Spinal cord (tissue), 10 donors: ENCODE measurements at places on chromosomes 4 and X.

GRCh38 chrX:4936315-4936714 lies 1222.9 kb upstream of the PRKX start:
- no peak for DNase-seq

DNA sequence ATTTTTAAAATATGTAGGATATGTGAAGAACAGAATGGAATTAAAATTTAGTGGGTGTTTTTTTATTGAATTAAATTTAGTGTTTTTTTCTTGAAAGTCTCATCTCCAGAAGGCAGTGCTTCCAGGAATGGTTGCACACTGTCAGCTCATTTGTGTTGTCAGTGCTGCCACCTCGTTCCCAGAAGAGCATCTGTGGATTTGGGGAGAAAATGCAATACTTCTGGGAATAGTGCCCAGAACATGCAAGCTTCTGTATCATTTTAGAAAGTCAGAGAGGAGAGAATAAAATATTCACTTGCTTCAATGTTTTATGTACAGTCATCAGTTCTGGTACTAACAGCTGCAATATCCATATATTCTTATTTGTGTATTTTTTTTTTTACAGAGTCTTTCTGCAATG lies 608.8 kb downstream of the PCDH7 start:
- DNase-seq, result peak; percentile 93

DNA sequence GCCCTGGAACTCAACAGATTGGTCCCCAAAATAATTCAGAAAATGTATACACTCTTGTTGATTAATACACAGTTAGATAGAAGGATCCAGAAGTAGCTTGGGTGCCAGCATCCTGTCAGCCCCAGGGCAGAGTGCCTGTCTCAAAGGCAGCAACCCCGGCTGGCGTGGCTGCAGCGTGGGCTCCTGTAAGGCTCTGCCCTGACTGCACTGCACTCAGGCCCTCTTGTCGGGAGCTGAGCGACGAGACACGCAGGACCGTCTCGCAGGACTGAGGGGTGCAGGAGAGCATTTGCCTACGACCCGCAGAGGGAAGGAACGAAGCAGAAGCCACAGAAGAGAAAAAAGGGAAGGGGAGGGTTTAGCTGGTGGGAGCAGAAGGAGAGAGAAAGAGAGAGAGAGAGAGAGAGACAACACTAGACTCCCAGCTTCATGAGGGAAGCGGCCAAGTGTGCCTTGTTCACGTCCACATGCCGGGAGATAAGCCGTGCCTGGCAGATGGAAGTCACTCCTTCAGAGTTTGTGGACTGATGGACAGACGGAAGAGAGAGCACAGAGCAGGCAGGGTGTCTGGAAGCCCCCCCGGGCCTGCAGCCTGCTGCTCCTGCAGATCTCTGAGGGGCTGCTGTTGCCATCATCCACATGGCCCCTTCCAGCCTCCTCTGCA lies 38.7 kb upstream of the HELT start:
- DNase-seq, result no peak

DNA sequence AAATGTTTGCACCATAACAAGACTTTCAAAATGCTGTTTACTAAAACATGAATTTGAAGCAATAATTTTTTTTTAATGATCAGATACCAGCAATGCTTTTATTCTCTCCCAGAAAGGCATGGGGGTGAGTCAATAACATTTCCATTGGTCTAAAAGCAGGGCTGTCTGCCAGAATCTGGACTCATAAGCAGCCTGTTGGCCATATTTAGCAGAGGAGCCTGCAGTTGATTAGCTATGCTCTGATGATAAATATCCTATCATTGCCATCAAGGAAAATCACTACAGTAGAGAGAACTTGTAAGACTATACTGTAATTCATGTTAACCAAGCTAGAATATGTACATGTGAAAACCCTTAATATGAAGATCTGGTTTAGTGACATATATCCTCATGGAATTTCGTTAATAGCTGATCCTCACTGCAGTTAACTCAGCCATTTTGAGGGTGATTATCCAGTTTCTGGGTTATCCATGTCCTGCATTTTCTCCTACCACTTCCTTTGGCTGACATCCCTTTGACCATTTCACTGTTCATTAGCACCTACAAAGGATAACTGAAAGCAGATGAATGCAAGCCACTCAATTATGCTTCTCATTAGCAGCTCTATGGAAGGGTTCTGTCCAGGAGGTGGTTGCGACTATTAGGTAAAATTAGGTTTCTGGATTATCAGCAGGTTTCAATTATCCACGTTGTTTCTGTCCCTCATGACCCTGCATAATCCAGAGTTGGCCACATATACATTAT lies 72.9 kb upstream of the DIAPH2 start:
- no peak for DNase-seq

DNA sequence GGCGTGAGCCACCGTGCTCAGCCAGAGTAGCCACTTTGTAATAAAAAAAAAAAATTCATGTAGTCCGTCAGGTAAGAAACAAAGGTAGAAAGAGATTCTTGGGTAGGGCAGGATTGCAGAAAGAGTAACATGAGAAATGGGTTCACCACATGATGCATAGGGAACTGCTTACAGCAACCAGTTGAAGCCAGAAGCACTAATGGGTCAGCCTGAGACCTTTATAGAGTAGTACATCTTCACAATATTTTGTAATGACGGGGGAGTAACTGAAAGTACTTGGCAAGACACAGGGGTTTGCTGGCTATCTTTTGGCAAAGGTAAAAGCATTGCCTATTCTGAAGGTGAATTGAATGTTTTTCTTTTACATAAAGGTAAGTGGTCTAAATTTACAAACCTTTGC lies 29.1 kb downstream of the FAM193A start:
- DNase-seq, result no peak

DNA sequence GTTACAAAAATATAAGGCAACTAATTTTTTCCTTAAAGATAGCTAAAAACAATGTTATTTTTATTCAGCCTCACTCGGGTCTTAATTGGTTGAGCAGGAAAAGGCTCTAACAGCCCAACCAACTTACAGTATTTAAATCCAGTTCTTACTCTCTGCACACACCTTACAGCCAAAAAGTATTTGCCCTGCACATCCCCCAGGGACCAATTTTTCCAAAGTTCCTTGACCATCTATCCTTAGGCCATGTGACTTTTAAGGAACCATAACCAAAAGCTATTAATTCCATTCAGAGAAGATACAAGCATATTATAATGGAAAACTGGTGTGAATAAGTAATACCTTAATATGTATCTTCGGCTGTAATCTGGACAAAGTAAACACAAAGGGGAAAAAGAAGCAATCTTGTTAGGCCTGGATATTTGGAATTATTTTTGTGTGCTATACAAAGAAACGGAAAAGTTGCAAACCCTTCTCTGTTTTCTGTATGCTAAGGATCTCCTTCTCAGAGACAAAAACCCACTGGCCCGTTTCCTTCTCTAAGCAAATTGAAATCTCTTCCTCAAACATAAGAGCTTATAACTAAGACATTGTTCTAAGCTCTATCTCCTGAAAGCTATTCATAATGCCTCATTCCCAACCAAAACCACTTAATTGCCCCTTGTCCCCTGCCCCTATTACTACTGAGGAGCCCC lies 1.0 kb upstream of the THAP9 start:
- DNase-seq, result peak; percentile 9

DNA sequence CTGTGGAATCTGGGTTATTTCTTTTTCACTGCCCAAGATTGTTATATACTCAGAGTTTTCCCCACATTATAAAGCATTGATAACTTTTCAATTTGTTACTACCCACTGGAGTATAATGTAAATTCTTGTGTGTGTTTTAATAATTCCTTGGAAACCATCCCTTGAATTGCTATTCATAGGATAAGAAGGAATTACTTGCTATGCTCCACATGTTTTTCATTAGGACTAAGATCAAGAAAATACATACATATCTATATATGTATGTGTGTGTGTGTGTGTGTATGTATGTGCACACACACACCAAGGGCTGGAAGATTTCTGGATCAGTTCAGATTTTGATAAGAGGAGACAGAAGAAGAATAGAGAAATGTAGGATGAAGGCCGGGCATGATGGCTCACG lies 206.4 kb upstream of the JADE1 start:
- DNase-seq, result no peak

GRCh38 chrX:134821370-134821769 lies 163.1 kb upstream of the PLAC1 start:
- DNase-seq, result no peak

- no peak for DNase-seq
These were observed 34.1 kb upstream of the SORCS2 start for GRCh38 chr4:7158081-7158750.

DNA sequence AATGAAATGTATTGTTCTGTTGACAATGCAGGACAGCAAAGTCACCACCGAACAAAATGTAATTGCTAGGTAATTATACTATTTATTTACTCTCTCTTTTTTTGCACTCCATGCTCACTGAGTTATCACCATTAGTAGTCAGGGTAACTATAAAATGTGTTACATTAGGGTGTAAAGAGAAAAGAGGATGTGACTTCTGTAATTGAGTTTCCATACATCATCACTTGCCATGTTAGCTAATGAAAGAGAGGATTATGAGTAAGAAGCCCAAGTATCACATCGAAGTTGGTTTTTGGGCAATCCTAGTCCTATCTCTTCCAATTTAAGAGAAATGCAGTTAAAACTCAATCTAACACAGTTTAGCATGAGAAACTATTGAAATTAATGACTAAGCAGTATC lies 7.6 kb downstream of the ZXDA start:
- DNase-seq, result no peak

DNA sequence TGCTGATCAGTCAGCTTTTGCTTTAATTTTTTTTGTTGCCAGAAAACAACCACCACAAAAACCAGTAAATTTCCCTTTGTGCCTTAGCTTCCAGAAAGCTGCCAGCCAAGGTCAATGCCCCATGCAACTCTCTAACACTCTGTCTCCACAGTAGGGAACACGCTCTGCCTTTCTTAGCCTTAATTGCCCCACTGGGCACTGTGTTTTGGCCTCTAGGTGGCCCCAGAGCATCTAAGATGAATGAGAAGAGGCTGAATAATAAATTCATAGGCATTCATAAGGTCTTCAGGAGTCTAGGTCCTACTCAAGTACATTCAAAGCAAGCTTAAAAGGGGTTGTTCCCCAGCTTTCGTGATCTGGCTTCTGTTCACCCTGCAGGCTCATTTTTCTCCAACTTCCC lies 57.7 kb upstream of the PASD1 start:
- no peak for DNase-seq

DNA sequence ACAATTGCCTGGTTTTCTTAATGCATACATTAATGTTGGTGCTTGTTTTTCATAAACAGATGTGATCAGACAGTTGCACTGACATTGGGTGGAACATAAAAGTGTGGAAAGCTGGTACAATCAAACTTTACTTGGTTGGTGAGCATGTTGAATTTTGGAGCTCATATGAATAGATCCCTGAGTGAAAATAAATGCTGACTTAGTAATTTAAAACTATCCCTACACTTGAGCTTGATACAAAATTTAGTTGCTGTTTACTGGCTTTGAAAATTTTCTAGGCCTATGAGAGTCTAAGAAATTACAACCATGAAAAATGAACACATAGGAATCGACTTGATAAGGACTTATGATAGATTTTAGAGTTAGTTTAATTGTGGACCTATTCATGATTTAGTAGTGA lies 551.8 kb upstream of the PABPC4L start:
- no peak for DNase-seq

- no peak for DNase-seq
These were observed 3.2 kb upstream of the RIPPLY1 start for GRCh38 chrX:106906361-106906760.

GRCh38 chr4:174340714-174341113 lies 57.0 kb downstream of the CEP44 start:
- no peak for DNase-seq

GRCh38 chrX:18698737-18699650 lies 8.5 kb upstream of the PPEF1 start:
- DNase-seq, result no peak

DNA sequence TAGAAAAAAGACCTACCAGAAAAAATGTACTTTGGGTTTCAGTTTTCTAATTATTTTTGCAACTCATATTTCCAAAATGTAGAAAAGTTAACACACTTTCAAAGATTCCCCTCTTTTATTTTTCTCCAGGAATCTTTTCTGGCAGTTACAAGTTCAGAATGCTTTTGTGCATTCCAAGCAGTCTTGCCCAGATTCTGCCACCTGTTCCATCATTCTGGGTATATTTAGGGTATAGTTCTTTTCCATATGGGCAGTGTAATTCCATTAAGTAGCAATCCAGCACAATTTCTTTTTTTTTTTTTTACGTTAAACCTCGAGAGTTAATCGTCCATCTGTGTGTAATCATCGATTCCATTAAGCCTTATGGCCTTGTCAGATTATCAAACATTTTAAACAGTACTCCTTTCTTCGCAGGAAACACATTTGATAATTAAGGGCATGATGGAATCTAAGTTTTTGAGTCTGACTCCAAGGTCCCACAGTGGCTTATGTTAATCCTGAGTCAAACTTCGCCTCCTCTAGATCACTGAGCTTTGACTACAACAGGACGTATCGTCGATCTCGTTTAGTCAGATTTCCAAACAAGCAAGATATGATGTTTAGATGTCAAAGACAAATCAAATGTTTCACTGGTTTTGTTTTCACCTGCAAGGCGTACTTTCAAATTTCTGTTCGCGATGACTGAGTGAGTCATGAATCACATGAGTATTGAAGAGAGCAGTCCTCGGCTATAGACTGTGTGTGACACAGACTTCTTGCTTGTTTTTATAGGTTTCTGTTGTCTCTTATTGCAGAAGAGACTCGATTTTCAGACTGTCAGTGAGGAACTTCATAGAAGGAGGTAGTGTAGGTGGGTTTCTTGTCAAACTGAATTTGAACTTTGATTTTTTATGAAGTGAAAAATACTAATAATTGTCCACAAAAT lies 118.9 kb upstream of the GK2 start:
- peak; percentile 76 for DNase-seq

GRCh38 chrX:14832586-14832985 lies 40.3 kb downstream of the FANCB start:
- no peak for DNase-seq

DNA sequence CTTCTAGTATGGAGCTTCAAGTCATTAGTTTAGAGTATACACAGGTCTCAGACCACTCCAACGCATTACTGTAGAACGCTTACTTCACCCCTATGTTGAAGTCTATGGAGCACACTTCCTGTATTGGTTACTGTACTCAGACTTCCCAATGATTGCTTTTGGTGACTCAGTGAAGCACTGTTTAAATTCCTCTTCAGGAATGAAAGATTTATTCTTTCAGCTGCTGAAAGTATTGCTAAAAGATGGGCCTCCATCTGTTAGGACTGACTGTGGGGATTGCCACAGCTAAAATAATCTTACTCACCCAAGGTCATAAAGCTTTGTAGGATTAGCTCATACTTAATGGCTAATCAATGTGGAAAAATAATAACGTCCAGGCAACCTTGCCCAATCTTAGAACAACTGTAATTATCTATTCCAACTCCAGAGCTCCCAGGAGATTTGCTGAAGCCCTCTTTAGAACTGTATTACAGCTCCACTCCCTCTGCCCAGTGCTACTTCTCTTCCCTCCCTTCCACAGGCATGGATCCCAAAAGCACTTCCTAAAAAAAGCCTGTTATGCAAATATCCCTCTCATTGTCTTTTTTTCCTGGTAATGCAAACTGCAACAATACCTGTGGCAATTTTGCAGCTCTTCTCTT lies 281.9 kb upstream of the HS3ST1 start:
- DNase-seq, result no peak
